ENCODE measurements at places on chromosomes 12 and 14.

- no peak overlapping the region for H3K4me3 ChIP-seq
- no peaks in the 10 kb centered on the region for H3K36me3 ChIP-seq
- DNase-seq: peak; percentile 77
- H3K27ac ChIP-seq: no peak overlapping the region
- no peaks in the 10 kb centered on the region for H3K27me3 ChIP-seq
- peaks cover 24% of the 10 kb centered on the region for H3K4me1 ChIP-seq
These were observed 15.9 kb downstream of the RAB35 start for GRCh38 chr12:120100630-120101029.

- H3K27me3 ChIP-seq: no peaks in the 10 kb centered on the region
- H3K36me3 ChIP-seq: no peaks in the 10 kb centered on the region
- H3K4me1 ChIP-seq: peaks cover 7% of the 10 kb centered on the region
These were observed 72.8 kb downstream of the PAPOLA start for GRCh38 chr14:96574633-96575632.

GRCh38 chr12:98317939-98318899, 197.2 kb upstream of the TMPO start:
- H3K4me1 ChIP-seq: no peaks in the 10 kb centered on the region
- no peak for DNase-seq
- no peak overlapping the region for H3K4me3 ChIP-seq
- no peaks in the 10 kb centered on the region for H3K36me3 ChIP-seq

GRCh38 chr12:112868459-112869041, 38.2 kb upstream of the OAS1 start:
- no peak for DNase-seq
- H3K27me3 ChIP-seq: no peaks in the 10 kb centered on the region
- H3K4me1 ChIP-seq: no peaks in the 10 kb centered on the region
- H3K36me3 ChIP-seq: no peaks in the 10 kb centered on the region
- no peak overlapping the region for H3K4me3 ChIP-seq

DNA sequence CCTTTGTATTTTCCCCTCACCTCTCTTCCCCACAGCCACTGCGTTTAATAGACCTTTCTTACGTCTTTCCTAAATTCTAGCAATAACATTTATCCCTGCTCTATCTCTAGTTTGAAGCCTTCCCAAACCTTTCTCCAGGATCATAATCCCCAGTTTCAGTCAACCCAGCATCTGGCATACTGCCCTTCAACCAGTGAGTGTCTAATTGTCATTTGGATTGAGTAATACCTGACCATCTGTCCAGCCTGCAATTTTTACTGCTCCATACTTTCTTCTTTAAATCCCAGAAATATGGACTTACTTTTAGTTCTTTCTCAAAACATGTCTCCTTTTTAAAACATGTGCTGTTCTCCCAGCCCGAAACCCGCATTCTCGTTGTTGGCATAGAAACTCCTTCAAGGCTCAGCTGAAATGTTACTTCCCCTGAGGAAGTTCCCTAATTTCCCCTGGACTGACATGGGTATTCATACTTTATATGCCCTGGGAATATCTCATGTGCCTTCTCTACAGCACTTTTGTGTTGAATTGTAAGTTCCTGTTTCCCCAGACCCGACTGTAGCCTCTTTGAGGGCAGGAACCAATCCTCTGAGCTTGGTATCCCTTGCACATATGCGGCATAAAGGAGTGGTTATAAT, 65.1 kb upstream of the ETV6 start:
- no peak overlapping the region for H3K4me3 ChIP-seq
- H3K4me1 ChIP-seq: peaks cover 3% of the 10 kb centered on the region
- no peaks in the 10 kb centered on the region for H3K36me3 ChIP-seq
- no peak for DNase-seq

DNA sequence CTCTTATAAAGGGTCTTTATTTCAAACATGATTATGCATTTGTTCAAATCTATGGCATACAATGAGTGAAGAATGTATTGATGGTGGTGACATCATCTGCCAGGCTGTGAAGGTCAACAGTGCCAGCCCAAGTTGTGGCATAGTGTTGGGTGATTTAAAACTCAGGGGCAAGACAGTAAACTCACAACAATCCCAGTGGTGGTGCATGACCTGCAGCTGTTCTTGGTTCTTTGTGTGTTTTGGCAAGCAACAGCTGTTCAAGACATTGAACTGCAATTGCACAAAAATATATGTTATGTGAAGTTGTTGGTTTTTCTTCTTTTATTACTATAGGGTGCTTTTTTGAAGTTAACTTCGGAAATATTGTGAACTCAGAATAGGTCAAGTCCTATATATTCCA, 851.6 kb downstream of the NRXN3 start:
- H3K27ac ChIP-seq: no peak overlapping the region
- H3K27me3 ChIP-seq: no peaks in the 10 kb centered on the region
- no peaks in the 10 kb centered on the region for H3K36me3 ChIP-seq
- no peaks in the 10 kb centered on the region for H3K4me1 ChIP-seq

Data from ovary (tissue), 10 donors.